Fibroblast of skin of left quadriceps (primary cell): ENCODE measurements at places on chromosomes 1 and 21.

- DNase-seq = no peak
Observed at GRCh38 chr1:87330057-87330884, 1.6 kb downstream of the LMO4 start.

DNA sequence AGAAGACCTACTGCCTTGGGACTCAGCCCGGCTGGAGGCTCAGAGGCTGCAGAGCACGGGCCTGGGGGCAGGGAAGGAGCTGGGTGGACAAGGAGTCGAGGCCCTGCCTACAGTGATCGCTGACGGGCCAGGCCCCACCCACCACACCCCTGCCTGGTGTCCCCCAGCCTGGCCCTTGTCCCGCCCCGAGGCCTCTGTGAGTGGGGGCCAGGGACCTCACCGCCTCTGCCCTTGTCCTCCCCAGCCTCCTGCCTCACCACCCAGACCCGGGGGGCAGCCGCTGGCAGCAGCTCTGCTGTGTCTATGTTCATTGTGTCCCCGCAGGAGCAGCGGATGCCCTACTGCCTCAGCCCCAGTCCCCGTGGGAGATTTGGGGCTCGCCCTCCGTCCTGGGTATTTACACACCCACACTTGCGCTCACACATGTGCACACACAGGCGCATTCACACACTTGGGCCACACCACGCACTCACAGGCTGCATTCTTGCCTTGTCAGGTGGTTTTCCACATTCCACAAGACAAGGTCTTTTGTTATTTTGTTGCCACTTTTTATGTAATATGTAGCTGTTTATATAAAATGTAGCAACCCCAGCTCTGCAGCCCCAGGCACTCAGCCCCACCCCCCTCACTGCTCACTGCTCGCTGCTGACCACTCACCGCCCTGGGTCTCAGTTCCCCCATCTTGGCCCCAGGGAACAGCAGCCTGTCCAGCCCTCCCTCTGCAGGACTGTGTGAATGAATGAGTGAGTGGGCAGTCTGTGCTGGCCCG, 7.3 kb downstream of the PFKL start:
- no peak for DNase-seq

DNA sequence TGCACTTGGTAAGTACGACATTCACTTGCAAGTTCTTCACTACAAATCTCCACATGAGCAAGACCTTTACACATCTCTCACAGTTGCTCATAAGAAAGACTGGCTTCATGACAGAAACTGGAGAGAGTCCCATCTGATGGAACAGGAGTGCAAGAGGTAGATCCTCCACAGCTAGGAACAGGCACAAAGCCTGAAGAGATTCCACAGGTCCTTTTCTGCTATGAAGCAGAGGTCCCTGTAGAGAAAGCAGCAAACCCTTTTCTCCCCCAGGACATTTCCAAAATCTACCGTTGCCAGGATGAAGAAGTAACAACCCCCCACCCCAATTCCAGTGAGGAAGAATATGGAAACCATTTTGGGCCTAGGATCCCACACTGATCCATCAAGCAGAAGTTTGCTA, 47.3 kb downstream of the EIF4G3 start:
- DNase-seq = no peak

DNA sequence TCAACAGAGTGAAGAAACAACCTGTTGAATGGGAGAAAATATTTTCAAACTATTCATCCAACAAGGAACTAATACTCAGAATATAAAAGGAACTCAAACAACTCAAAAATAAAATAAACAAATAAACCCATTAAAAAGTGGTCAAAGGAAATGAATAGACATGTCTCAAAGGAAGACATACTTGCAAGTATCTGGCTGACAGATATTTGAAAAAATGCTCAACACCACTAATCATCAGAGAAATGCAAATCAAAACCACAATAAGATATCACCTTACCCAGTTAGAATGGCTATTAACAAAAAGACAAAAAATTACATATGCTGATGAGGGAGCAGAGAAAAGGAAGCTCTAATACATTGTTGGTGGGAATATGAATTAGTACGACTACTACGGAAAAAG, 38.2 kb downstream of the TNFSF4 start:
- no peak for DNase-seq

- peak; percentile 22 for DNase-seq
Observed at GRCh38 chr1:19341201-19342061, 29.3 kb downstream of the SLC66A1 start.

GRCh38 chr1:116365353-116365780, 7.7 kb upstream of the ATP1A1 start:
- no peak for DNase-seq

GRCh38 chr1:42052072-42052699, 101.0 kb upstream of the GUCA2B start:
- DNase-seq = no peak

DNA sequence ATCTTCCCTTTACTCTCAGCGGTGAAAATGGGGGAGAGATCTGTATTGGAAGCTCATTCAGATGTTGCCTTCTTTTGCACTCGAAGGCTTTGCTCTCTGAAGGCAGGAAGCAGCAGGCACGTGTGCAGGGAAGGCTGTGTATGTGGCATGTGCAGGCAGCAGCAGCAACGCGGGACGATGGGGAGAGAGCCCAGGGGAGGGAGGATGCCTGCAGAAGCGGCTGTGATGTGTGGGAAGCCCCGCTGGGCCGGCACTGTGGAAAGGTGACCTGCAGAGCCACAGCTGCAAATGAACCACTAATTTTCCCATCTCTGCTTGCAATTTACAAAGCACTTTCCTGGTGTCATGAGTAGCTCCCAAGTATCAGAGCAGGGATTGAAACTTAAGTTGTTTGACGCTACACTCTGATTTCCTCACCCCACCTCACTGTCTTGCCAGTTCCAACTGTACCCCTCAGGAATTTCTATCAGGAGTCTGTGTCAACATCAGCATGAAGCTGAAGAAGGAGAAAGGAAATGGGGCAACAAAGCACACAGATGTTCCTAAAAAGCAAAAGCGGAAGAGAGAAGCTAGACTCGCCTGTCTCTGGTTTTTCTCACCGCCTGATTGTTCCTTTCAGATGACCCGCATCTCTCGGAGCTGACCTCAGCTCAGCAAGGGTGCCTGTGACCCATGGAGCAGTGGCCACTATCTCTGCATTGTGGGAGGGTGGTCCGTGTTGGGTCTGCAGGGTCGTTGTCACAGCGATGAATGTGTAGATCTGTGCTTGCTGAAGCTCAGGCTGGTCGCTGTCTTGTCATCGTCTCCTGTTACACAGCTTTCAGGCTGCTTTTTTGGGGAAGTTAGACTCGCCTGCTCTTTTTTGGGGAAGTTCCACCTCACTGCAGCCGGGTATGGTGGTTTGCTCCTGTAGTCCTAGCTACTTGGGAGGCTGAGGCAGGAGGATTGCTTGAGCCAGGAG, 156.1 kb downstream of the KIF26B start:
- no peak for DNase-seq
